Endodermal cell (in vitro differentiated cells): ENCODE measurements at places on chromosomes 5 and 9. TPM values are rescaled to one million over a fixed set of nuclear protein-coding genes. Genes with fewer than 3 reads are reported as not detected.

The RNF38 gene
- total RNA-seq, result 45.1 and 49.7 TPM in 2 replicates

The CDHR2 gene
- total RNA-seq, result 0.27 and 0.37 TPM in 2 replicates

- no peak for DNase-seq
- no peak overlapping the region for H3K27ac ChIP-seq
- H3K36me3 ChIP-seq, result no peaks in the 10 kb centered on the region
These were observed 28.8 kb downstream of the NTRK2 start for GRCh38 chr9:84698323-84698722.

The GGTA1 gene
- total RNA-seq, result not detected in 2 replicates

The TARS1 gene
- 179 and 210 TPM in 2 replicates for total RNA-seq

DNA sequence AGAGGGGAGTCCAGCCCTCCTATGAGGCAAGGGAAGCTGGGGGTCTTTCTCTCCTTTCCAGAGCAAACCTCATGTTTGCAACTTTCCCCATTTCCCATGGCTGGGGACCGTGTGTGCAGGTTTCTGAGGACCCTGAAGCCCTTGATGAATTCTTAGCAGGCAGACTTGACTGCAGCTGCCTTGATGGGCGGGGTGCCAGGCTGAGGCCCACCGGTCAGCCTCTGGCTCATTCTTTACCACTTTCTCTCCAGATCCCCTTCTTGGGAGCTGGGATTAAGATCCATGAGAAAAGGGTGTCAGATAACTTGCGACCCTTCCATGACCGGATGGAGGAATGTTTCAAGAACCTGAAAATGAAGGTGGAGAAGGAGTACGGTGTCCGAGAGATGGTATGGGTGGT, 30.0 kb upstream of the FOXI1 start:
- no peak overlapping the region for H3K4me3 ChIP-seq
- peak; percentile 31 for DNase-seq
- no peak overlapping the region for H3K27ac ChIP-seq
- no peaks in the 10 kb centered on the region for H3K4me1 ChIP-seq
- no peaks in the 10 kb centered on the region for H3K36me3 ChIP-seq

DNA sequence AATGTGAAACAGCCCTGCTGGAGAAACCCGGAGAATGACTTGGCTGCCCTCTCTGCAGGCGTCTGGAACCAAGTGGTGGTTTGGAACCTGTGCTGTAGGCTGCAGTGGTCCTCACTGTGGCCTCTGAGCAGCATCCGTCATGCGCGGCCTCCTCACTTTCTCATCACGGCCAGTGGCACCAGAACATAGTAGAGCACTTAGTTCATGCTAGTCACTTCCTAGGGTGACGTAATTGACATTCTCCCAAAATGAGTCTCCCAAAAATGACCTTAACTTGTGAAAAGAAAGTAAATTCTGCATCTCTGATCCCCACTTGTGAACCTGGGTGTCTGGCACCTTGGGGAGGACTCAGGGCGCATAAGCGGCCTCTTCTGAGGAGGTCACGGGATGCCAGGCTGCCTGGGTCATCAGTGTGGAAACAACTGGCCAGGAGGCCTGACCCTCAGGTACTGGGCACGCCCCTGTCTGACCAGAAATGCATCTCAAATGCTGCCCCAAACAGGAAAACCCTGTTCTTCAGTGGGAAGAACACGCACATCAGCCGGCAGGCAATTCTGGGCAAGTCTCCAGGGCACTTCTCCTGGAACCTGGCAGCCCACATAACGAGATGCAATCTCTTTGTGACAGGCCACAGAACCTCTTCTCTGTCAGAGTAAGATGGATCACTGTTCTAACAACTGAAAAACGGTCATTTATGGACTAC, 36.6 kb upstream of the SPTLC1 start:
- H3K36me3 ChIP-seq, result no peaks in the 10 kb centered on the region
- DNase-seq, result peak; percentile 52
- no peak overlapping the region for H3K27ac ChIP-seq
- H3K27me3 ChIP-seq, result no peaks in the 10 kb centered on the region

DNA sequence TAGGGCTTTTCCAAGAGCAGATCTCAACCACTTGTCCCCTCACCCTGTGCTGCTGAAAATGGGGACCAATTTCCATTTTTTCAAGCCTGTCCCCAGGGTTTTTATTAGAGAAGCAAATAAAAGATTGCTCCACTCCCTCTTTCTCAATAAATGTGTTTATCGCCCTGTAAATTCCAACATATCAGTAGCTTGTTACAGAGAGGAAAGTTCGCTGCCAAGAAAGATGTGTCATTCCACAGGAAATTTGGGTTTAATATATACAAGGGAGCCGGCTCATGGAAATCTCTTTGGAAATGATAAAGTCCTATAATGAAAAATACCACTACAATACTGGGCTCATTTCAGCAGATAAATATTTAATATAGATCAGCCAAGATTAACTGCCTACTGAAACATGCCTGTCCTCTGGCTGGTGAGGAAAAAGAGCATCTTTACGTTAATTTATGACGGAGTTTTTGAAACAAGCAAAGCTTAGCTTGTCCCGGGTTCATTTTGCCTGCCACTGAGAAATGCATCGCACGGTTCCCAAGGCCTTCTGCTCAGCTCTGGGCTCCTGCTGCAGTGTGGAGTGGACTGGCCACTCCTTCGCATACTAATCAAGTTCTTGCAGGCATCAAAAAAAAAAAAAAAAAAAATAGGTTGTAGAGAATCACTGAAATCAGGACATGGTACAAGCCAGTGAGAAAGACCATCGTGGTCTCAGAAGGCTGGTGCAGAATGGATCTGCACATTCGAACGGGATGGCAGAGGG, 84.5 kb downstream of the BRINP1 start:
- H3K27ac ChIP-seq, result no peak overlapping the region
- H3K4me3 ChIP-seq, result no peak overlapping the region
- DNase-seq, result no peak
- no peaks in the 10 kb centered on the region for H3K36me3 ChIP-seq
- peaks cover 3% of the 10 kb centered on the region for H3K4me1 ChIP-seq
- peaks cover 6% of the 10 kb centered on the region for H3K27me3 ChIP-seq

The MEIKIN gene
- not detected in 3 replicates for total RNA-seq

The ZNF883 gene
- total RNA-seq, result 14.8 and 16.7 TPM in 2 replicates

GRCh38 chr9:108511307-108511706, 344.5 kb downstream of the ACTL7B start:
- H3K4me3 ChIP-seq, result no peak overlapping the region
- no peak for DNase-seq
- no peaks in the 10 kb centered on the region for H3K4me1 ChIP-seq
- no peaks in the 10 kb centered on the region for H3K36me3 ChIP-seq

DNA sequence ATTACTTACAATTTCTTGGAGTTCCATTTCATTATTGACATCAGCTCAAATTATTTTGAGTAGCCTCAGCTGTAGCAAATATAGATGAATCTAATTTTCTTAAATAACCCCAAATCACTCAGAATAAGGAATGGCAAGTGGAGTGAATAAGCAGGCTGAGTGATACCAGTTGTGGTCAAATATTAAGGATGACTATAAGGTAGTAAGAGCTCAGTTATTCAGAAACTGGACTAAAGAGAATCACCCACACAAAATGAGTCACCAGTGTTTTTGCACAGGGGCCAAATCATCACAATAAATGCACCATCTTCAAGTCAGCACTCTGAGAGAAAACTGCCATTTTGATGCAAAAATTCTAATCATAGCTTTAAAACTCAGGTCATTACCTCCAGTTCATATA, 128.9 kb upstream of the TARS1 start:
- no peaks in the 10 kb centered on the region for H3K27me3 ChIP-seq
- H3K4me1 ChIP-seq, result no peaks in the 10 kb centered on the region
- no peak overlapping the region for H3K4me3 ChIP-seq
- no peaks in the 10 kb centered on the region for H3K36me3 ChIP-seq
- no peak overlapping the region for H3K27ac ChIP-seq

The FAM120A gene
- 22.7 to 38.9 TPM (median 38.3 TPM) in 3 replicates for total RNA-seq

GRCh38 chr9:27430750-27431535, 93.1 kb upstream of the IFNK start:
- no peak for DNase-seq
- no peak overlapping the region for H3K27ac ChIP-seq
- H3K36me3 ChIP-seq, result no peaks in the 10 kb centered on the region
- H3K4me1 ChIP-seq, result peaks cover 6% of the 10 kb centered on the region

GRCh38 chr5:160537116-160537515, 115.5 kb downstream of the PTTG1 start:
- peaks cover 5% of the 10 kb centered on the region for H3K4me1 ChIP-seq
- peaks cover 5% of the 10 kb centered on the region for H3K27me3 ChIP-seq
- H3K4me3 ChIP-seq, result no peak overlapping the region
- H3K27ac ChIP-seq, result no peak overlapping the region
- peak; percentile 4 for DNase-seq
- H3K36me3 ChIP-seq, result no peaks in the 10 kb centered on the region

The MTX3 gene
- 23.5 and 25.7 TPM in 2 replicates for total RNA-seq

DNA sequence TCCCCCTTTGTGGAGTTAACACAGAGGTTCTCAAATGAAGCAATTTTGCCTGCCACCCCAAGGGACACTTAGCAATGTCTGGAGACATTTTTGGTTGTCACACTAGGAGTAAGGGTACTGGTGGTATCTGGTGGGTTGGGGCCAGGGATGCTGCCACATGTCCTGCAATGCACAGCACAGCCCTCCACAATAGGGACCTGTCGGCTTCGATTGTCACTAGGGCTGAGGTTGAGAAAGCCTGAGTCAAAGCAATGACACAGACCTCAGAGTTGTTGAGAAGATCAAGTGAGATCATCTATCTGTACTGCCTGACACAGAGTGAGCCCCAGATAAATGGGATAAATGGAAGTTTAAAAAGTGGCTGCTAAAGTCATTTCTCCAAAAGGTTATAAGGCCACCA, 249.2 kb upstream of the KLF4 start:
- H3K36me3 ChIP-seq, result no peaks in the 10 kb centered on the region
- no peak overlapping the region for H3K4me3 ChIP-seq
- H3K27me3 ChIP-seq, result peaks cover 28% of the 10 kb centered on the region
- H3K27ac ChIP-seq, result no peak overlapping the region

DNA sequence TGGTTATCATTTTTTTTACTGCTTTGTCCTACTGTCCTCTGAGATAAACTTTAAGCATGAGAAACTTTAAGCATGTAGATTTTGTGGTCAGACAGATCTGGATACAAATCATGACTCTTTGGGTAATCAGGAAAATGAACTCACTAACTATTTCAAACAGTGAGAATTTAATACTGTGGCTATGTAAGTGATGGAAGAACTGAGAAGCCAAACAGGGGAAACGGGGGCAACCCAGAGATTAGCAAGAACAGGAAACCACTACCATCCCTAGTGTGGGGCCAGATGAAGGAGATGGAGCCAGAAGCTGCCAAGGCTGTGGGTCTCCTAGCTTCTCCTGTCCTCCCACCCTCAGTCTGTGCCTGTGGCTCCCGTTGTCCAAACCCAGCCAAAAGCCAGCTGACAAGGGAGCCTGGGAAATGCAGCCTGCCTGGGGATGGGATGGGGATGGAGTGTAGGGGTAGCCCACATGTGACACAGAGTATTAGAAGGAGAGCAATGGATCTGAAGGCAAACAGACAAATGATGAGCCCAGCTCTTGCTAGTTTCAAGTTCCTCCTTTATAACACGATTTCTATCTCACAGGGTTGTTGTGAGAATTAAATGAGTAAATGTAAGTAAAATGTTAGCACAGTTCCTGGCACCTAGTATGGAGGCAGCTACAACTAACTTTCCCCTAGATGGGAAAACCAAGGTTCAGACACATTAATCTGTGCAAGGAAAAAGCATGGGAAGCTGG, 27.7 kb upstream of the CDC23 start:
- H3K4me3 ChIP-seq, result no peak overlapping the region
- peaks cover 87% of the 10 kb centered on the region for H3K27me3 ChIP-seq
- DNase-seq, result no peak
- no peak overlapping the region for H3K27ac ChIP-seq
- H3K36me3 ChIP-seq, result no peaks in the 10 kb centered on the region
- H3K4me1 ChIP-seq, result no peaks in the 10 kb centered on the region

DNA sequence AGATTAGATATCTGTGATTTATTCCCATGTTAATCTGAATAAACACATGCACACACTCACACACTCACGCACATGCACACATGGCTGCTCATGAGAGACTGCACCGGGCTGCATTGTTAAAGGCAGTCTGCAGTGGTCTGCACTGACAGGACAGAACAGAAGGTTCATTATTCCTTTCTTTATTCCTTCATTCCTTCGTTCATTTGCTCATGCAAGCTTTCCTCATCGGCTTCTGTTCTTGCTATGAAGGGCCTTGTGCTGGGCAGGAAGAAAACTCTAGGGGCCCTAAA, 41.4 kb upstream of the FSTL4 start:
- no peak for DNase-seq
- no peaks in the 10 kb centered on the region for H3K36me3 ChIP-seq
- H3K27me3 ChIP-seq, result no peaks in the 10 kb centered on the region
- no peak overlapping the region for H3K27ac ChIP-seq

The LCNL1 gene
- total RNA-seq, result 2.2 to 2.5 TPM (median 2.4 TPM) in 3 replicates

DNA sequence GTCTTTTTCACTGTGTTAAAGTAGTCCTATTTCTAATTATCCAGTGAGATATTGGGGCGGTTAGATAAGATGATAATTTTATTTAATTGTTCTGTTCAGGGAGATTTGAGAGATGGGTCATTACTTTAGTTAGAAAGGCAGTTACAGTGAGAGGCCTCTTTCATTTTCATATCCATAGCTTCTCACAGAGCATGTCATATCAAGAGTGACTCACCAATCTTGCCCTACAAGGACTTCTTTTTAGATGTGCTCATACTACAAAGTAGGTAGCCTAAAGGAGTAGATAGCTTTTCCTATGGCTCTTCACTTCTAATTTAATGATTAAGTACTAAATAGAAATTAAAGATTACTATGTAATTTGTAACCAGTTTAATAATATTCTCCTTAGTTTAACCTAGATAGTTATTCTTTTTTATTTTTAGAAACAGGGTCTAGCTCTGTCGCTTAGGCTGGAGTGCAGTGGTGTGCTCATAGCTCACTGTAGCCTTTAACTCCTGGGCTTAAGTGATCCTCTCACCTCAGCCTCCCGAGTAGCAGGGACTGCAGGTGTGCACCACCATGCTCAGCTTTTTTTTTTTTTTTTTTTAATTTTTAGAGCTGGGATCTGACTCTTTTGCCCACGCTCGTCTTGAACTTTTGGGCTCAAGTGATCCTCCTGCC, 71.0 kb downstream of the FER start:
- no peaks in the 10 kb centered on the region for H3K27me3 ChIP-seq
- H3K4me3 ChIP-seq, result no peak overlapping the region
- H3K4me1 ChIP-seq, result no peaks in the 10 kb centered on the region
- no peak overlapping the region for H3K27ac ChIP-seq
- DNase-seq, result no peak

The KCNT1 gene
- total RNA-seq, result not detected in 3 replicates

- H3K4me1 ChIP-seq, result peaks cover 10% of the 10 kb centered on the region
- H3K27me3 ChIP-seq, result peaks cover 39% of the 10 kb centered on the region
- DNase-seq, result no peak
- H3K27ac ChIP-seq, result no peak overlapping the region
- no peaks in the 10 kb centered on the region for H3K36me3 ChIP-seq
These were observed 1.4 kb upstream of the ANKRD33B start for GRCh38 chr5:10562201-10563109.
